Activated naive CD4-positive, alpha-beta T cell treated with anti-CD3 and anti-CD28 coated beads, Interleukin-2, amount 50 U/mL, for 16 hours (primary cell): ENCODE measurements at places on chromosomes 13 and 19.

GRCh38 chr19:51317376-51317775, 5.9 kb downstream of the IGLON5 start:
- DNase-seq = no peak

- DNase-seq = no peak
Observed at GRCh38 chr13:90803210-90803609, 544.3 kb upstream of the MIR17HG start.

GRCh38 chr19:29834991-29835846, 23.4 kb downstream of the CCNE1 start:
- no peak for DNase-seq

DNA sequence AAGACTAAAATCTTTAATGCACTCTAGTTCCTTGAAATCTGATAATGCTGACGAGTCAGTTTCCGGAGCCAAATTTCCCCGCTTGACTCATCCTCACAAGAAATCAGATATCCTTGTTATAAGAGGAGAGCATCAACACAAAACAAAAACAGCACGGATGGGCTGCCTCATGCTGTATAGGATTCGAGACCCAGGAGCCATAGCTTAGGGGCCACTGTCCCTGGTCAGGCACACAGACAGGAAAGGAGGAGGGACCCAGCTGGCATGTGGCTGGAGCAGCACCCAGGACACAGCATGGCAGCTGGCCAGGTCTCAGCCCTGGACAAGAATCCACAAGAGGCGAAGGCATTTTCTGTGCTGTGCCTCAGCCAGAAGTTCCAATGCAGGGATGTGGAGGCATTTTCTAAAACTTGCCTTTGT, 110.2 kb upstream of the SPATA13 start:
- no peak for DNase-seq

DNA sequence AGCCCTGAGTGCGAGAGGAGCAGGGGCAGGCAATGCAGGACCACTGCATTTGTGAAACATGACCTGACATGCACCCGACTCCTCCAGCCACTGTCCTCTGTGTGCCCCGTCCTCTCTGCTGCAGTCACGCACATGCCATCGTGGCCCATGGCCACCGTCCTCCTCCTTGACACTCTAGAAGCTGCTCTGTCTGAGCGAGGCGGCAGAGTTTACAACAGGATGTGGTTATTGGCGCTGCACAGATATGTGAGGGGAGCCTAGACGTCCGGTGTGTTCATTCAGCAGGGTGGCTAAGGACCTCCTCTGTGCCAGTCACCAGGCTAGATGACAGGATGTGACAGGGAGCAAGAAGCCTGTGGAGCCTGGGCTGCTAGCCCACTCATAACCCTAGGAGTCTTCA, 277.8 kb downstream of the FOXO1 start:
- DNase-seq = peak; percentile 65

DNA sequence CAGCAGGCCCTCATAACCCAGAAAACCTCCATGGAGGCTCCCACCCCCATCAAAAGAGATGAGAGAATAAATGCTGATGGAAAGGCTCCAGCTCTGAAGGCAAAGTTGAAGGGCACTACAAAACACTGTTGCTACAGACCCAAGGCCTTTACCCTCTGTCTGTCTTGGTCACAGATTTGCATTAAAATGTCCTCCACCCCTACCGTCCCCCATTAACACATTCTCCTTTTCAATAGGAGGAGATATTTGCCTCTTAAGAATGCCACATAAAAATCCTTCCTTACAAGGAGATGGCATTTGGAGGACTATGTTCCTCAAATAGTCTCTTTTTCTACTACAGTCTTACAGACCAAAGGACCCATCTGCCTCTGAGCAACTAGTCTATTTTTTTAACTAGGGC, 361.5 kb downstream of the ENOX1 start:
- no peak for DNase-seq

- DNase-seq = no peak
Observed at GRCh38 chr13:83881917-83882605, at the start of gene SLITRK1. SLITRK1 (minus strand) TSS chr13:83882474; CDS start chr13:83881507, 967 bp downstream.

- no peak for DNase-seq
Observed at GRCh38 chr13:100523411-100523810, 65.2 kb downstream of the GGACT start.

DNA sequence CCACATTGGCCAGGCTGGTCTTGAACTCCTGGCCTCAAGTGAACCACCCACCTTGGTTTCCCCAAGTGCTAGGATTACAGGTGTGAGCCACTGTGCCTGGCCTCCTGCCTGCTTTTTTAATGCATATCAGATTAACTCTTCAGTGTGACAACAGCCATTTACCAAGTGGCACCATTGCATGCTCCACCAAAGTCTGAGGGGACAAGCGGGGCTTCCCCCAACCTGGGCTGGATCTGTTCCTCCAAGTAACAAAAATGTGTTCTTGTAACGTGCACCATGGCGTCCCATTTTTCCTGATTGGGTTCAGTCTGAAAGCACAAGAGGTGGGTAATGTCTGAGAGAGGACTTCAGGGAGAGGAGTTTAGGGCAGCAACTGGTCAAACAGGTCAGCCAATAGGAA, 77.8 kb downstream of the TEX29 start:
- DNase-seq = no peak
